ENCODE measurements at places on chromosomes 11 and 22. TPM values are rescaled to one million over a fixed set of nuclear protein-coding genes. Genes with fewer than 3 reads are reported as not detected.

Gene ANGPTL5
- total RNA-seq, result 1.4 TPM

Gene NEFH
- total RNA-seq, result 0.31 TPM

Gene DGCR2
- 30.4 TPM for total RNA-seq

Gene ROBO4
- total RNA-seq, result 43.3 TPM
